ENCODE measurements at places on chromosomes 2 and 18.
A peak's percentile ranks its signal among the peaks of the same experiment; 100 is the strongest.

- DNase-seq, result peak; percentile 8
These were observed 20.2 kb downstream of the SCYGR8 start for GRCh38 chr2:227765788-227766372.

DNA sequence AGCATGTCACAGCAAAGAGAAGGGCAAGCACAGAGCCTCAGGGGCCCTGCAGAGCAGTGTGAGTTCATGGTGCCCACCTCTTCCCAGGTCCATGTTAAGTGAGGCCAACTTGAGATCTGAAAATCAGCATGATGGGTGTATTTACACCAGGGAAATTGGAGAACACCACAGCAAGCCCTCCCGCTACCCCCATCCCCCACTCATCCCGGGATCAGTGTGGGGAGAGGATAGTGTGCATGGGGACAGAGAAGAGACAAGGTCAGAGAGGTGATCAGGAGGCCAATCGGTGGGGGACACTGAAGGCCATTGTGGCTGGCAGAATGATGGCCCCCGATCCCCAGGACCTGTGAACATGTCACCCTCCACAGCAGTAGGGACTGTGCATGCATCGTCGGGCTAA, 54.7 kb downstream of the PTGR3 start:
- no peak for DNase-seq

GRCh38 chr2:3446381-3446780, 66.9 kb downstream of the TRAPPC12 start:
- no peak for DNase-seq

DNA sequence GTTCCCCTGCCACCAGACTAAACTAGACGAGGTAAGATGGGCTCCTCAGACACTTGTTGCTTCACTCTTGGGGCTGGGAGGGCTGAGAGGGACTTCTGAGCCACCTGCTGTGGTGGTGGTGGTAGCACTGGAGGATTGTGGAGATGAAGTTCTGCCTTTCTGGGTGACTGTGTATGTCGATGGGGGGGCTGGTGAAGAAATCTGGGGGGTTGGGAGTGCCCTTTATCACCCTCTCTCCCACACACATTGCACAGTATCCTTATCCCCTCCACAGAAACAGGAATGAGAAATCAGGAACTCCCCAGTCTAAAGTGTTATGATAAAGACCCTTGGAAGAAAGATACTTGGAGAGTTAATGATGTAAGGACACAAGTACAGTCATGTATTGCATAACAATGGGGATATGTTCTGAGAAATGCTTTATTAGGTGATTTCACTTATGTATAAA, 38.5 kb downstream of the HK2 start:
- DNase-seq, result no peak

GRCh38 chr2:234996069-234996940, 44.5 kb downstream of the SH3BP4 start:
- no peak for DNase-seq

- no peak for DNase-seq
These were observed 37.0 kb upstream of the PKDCC start for GRCh38 chr2:42010743-42011298.

DNA sequence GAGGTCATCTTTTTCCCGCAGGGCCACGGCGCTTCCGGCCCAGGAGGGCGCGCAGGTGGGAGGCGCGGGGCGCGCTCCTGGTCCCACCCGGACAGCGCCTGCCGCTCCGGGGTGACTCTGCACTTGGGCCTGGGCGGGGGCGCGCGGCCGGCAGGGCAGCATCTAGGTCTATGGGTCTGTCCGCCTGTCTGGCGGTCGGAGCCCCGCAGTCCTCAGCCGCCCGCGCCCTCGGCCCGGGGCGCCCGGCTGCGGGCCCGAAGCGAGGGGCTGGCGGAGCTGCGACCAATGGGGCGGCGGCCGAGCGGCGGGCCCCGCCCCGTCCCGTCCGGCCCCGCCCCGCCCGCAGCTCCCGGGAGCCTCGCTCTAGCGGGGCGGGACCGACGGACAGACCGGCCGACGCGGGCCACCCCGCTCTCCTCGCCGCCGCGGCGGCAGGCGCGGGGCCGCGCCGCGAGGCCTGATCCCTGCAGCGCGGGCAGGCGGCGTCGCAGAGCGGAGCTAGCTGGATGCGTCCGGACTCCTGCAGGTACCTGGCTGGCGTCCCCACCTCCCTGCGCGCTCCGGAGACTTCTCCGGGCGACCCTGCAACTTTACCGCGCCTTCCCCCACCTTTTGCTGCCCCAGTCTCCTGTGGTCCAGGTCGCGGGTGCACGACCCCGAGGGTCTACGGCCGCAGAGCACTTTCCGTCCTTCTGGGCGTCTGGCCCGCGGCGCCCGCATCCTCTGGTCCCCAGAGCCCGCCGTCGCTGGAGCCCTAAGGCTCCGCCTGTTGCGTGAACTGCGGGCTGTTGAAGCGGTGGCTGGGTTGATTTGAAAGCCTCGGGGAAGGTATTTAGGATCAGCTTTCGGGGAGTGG, at the start of gene KCNS3:
TSS of gene KCNS3 (plus strand) at position 387 of the 856 bp plus-strand sequence. CDS start 52,342 bp downstream, outside the sequence.
- peak; percentile 83 for DNase-seq

GRCh38 chr2:5763531-5763930, 71.3 kb downstream of the SOX11 start:
- DNase-seq, result no peak

DNA sequence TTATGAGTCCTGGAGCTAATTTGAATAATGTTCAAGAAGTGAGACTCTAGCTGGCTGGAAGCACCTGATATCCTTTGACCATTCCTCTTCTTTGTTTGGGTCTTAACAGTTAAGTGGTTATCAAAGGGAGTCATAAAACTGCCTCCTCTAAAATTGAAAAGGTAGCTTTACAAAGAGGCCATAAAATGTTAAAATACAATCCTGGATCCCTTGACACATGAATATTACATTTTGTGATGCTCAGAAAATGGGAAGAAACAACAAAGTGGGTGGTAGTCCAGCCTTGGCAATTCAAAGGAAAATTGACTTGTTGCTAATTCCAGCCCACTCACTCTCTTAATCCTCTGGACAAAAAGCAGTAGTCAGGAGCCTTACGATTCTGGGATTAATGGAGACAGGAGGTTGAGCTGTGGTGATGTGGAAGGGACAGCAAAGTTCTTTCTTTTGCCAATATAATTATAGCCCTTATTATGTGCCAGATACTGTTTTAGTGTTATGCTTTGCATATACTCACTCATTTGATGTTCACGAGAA, 339.2 kb downstream of the PDE11A start:
- no peak for DNase-seq

GRCh38 chr2:23550553-23550952, 165.6 kb downstream of the KLHL29 start:
- DNase-seq, result no peak

GRCh38 chr2:138500592-138501424, 762 bp upstream of the SPOPL start:
- peak; percentile 46 for DNase-seq

DNA sequence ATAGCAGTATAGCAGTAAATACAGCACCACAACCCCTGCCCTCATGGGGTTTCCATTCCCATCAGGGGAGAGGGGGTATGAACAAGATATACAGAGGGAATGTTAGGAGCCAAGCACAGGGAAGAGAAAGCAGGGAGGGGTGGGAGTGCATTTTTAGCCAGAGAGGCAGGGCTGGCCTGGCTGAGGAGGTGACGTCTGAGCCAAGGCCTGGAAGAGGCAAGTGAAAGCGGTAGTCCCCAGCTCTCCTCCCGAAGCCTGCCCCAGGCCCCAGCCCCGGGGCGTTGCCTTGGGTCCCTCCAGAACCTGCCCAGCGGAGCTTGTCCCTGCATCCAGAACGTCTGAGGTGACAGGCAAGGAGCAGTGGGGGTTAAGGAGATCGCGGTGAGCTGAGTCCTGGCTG, 45.1 kb upstream of the FOSL2 start:
- no peak for DNase-seq

- no peak for DNase-seq
These were observed 306.6 kb upstream of the SOX11 start for GRCh38 chr2:5385596-5385995.

DNA sequence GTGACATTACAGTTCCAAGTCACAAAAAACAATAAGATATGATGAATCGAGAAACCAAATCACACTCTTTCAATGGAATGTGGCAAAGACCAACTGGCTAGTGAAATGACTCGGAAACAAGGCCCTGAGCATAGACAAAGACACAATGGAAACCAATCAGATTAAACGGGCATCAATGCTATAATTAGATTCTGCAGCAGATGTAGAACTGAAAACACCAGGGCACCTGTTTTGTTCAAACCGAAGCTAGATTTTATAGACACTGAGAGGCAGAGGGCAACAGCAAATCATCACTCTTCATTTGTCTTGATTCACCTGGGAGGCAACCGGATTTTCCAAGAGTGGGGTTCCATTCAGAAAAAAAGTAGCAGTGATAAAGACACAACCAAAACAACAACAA, 92.8 kb upstream of the BARD1 start:
- DNase-seq, result no peak

- DNase-seq, result no peak
These were observed 209.7 kb upstream of the PXDN start for GRCh38 chr2:1954061-1954460.

- DNase-seq, result no peak
These were observed 6.7 kb upstream of the CNNM3 start for GRCh38 chr2:96809216-96809882.

DNA sequence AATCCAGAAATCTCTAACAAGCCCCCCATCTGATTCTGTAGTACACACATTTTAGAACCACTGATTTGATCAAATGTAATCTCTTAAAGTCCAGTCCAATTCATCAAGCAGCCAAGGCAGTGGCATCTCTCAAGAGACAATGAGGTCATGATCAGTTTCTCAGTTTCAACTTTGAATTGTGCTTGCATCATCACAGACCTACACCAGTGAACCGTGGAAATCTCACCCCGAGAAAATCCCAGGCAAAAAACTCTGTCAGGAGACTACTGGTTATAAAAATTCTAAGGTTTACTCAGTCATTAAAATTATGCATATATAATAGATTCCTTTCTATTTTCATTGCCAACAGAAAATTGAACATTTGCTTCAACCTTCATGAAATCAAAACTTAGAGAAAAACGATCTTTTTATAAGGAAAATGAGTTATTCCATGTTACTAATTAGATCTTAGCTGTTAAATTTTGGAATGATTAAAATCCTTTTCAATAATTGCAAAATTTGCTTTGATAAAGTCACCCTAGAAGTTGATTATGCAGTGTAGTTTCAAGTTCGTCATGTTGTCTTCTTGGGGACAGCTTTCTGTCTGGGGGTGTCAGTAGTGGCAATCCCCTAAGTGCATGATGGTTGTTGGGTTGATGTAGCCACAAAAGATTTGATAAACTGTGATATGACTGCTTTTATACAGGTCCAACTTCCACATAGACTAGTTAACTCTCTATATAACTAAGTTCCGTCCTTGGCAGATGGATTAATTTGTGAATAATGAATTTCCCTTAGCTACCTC, 235.0 kb downstream of the CAMKMT start:
- DNase-seq, result no peak

DNA sequence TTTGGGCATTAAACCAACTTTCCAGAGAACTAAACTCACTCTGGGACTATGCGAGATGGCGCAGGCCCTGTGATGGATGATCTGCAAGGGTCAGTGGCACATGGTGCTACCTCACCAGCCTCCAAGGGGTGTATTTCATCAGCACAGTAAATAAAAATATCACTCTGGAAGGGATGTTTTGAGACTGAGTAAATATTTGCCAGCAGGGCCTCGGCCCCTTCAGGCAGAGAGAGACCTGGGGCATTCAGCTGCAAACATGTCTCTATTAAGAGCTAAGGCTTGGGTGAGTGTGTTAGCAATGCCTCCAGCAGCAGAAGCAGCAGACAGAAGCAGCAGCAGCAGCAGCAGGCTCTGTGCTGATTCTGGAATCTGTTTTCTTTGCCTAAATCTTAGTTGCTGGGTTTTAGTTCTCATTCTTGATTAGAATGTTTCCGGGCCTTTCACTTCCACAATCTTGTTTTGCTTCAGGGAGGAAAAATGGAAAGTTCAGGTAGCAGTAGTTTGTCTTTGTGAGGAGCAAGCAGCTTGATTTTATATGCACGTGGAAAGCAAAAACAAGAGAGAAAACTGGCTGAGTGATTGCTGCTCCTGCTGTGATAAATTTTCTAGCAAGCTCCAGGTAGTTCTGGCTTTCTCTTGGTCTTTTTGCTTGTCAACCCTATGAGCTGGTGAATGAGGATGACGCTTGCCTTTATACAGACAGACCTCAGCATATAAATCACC, 18.6 kb downstream of the ADCYAP1 start:
- DNase-seq, result peak; percentile 99

GRCh38 chr2:47508641-47509040, 105.7 kb downstream of the MSH2 start:
- no peak for DNase-seq

DNA sequence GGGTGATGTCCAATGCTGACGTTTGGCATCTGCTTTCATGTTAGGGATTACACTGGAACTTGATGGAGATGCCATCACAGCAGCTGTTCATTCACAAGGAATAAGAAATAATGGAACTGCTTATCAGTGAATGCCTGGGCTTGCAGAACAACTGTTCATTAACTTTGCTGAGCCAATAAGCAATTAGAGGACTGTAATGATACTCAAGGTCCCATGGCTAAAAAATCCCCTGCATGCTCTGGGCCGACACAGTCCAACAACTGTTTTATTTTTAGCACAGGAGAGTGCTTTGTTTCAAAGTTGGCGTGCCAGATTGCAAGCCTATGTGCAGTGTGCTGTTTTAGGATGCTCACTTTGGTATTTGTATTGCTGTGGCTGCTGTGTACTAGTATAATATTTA, 408.0 kb upstream of the RGPD4 start:
- DNase-seq, result peak; percentile 35

DNA sequence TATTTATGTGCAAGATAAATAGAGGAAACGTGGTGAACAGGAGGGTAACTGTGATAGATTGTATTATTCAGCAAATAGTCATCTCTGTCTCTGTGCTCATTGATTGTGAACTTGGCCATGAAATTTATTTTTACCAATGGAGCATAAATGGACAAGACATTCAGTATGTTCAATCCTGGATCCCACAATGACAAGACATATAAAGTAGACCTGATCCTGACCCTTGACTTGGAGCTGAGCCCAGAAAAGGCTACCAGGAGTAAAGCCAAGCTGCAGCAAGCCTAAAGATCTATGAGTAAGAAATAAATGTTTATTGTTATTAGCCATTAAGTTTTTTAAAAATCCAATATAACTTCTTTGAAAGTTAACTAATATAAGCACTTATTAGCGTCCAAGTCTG, 531.2 kb downstream of the PIK3C3 start:
- no peak for DNase-seq

DNA sequence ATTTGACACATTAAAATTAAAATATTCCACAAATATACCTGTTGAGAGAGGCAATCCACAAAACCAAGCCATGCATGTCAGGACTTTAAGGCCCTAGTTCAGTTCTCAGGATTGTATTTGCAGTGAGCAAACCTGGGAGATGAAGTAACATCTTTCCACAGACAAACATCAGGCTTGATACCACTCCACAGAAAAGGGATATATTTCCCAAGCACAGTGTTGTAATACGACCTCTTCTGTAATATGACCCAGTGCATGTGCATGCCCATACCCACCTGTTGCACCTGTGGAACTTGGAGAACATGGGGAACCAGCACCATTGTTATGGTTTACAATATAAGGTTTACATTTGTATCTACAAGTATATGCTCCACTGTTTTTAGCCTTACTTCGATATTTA, 184.0 kb downstream of the PDE11A start:
- peak; percentile 62 for DNase-seq

GRCh38 chr2:191311-192190, 72.3 kb downstream of the SH3YL1 start:
- DNase-seq, result no peak
